Activated CD4-positive, alpha-beta memory T cell treated with anti-CD3 and anti-CD28 coated beads, Interleukin-2, amount 10 ng/mL, durations not matched to agents 7 days and 5 days (primary cell): ENCODE measurements at places on chromosomes 7 and 10.

DNA sequence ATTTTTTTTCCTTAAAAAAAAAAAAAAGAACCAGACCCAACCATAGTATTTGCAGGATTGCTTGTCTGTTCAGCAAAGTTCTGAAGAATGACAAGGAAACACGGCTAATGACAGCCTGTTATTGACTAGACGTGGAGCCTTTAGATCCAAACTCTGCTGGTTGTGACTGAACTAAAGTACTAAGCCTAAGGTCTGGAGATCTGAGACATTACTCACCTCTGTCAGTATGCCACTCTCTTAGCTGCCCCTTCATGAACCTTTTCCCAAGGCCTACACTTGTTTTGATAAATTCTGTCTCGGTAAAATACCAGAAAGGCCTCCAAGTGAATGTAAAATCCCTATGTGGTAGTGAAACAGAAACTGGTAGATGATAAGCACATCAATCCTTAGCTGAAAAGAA is 101.0 kb downstream of the CABCOCO1 start:
- H3K27me3 ChIP-seq = no peaks in the 10 kb centered on the region
- H3K4me1 ChIP-seq = peaks cover 25% of the 10 kb centered on the region
- DNase-seq = no peak
- H3K36me3 ChIP-seq = peaks cover 4% of the 10 kb centered on the region

DNA sequence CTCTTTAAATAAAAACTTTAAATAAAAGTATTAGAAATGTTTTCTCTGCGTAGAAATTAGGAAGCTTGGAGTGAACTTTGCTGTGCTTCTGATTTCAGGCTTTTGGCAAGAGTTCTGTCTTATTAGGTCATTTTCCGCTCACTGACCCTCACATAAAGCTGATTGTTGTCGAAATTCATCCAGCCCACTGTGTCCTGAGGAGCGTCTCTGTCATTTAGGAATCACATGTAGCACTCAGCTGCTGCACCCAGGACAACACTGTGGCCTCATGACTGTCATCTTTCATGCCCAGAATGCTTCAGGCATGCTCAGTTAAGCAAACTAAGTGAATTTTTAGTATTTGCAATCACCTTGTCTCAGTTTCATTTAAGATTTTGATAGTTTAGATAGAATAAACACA is 57.8 kb upstream of the MSRB2 start:
- peaks cover 14% of the 10 kb centered on the region for H3K27me3 ChIP-seq
- no peaks in the 10 kb centered on the region for H3K4me1 ChIP-seq
- no peak overlapping the region for H3K27ac ChIP-seq
- DNase-seq = no peak
- H3K4me3 ChIP-seq = no peak overlapping the region

GRCh38 chr7:130988443-130988842 is 254.4 kb upstream of the KLF14 start:
- H3K4me3 ChIP-seq = no peak overlapping the region
- H3K27ac ChIP-seq = peak overlapping the region; percentile 77
- H3K36me3 ChIP-seq = peaks cover 28% of the 10 kb centered on the region
- no peaks in the 10 kb centered on the region for H3K27me3 ChIP-seq

DNA sequence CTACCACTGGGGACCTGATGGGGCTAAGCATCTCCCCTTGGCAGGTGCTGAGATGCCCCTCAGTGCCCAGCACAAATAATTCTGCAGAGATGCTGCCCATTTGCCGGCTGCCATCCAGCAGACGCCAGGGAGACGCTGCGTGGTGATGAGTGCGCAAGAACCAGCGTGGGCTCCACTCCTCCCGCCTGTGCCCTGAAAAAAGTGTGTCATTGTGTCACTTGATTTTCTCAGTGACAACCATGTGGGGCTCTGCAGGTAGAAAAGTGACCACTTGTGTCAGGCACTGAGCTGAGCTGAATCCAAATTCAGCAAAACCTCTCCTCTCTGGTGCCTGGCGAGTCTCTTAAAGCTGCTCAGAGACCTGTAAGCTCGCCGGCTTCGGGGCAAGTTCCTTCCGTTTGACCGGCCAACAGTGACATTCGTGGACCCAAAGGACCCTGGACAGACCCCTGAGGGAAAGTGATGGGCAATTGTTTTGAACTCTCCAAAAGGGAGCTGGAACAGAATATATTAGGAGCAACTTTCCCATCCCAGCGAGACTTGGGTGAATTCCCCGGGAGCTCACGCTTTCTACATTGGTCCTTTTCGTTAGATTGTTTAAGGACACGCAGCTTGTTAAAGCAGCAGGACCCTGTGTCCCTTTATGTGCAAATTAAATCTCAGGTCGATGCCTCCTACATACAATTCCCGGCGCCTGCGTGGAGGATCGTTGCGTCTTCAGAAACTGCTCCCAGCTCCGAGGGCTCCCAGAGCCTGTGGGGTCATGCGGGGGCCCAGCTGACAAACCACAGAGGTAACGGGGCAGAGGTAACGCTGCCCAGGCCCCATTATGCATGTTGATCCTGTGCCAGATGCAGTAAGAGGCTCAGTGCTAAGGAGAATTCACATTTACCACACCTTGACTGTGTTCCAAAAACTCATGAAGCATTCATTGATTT is 332.7 kb downstream of the ADARB2 start:
- no peaks in the 10 kb centered on the region for H3K27me3 ChIP-seq
- no peaks in the 10 kb centered on the region for H3K36me3 ChIP-seq

DNA sequence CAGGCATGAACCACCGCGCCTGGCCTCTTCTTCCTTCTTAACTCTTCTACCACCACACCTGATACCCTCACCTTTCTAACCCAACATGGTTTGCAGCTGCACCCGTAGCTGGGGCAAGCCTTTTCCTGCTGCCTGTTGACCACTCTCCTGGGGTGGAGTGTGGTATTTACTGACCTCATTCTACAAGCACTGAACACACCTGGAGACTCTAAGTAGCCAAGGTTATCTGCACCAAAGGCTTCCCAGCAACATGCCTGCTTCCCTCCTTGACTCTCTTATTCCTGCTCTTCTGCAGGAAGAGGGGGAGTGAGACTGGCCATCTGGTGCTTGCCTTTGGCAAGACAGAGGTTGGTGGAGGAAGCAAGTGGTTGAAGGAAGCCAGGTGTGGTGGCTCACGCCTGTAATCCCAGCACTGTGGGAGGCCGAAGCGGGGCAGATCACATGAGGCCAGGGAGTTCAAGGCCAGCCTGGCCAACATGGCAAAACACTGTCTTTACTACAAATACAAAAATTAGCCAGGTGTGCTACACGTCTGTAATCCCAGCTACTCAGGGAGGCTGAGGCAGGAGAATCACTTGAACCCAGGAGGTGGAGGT is 10.1 kb downstream of the ACTR1A start:
- H3K36me3 ChIP-seq = peaks cover 32% of the 10 kb centered on the region
- no peak for DNase-seq
- H3K27ac ChIP-seq = no peak overlapping the region
- no peak overlapping the region for H3K4me3 ChIP-seq

- H3K4me3 ChIP-seq = no peak overlapping the region
- H3K36me3 ChIP-seq = no peaks in the 10 kb centered on the region
- peaks cover 12% of the 10 kb centered on the region for H3K27me3 ChIP-seq
- H3K4me1 ChIP-seq = no peaks in the 10 kb centered on the region
- no peak overlapping the region for H3K27ac ChIP-seq
Measured at GRCh38 chr10:122264931-122265330, 6.2 kb upstream of the BTBD16 start.

DNA sequence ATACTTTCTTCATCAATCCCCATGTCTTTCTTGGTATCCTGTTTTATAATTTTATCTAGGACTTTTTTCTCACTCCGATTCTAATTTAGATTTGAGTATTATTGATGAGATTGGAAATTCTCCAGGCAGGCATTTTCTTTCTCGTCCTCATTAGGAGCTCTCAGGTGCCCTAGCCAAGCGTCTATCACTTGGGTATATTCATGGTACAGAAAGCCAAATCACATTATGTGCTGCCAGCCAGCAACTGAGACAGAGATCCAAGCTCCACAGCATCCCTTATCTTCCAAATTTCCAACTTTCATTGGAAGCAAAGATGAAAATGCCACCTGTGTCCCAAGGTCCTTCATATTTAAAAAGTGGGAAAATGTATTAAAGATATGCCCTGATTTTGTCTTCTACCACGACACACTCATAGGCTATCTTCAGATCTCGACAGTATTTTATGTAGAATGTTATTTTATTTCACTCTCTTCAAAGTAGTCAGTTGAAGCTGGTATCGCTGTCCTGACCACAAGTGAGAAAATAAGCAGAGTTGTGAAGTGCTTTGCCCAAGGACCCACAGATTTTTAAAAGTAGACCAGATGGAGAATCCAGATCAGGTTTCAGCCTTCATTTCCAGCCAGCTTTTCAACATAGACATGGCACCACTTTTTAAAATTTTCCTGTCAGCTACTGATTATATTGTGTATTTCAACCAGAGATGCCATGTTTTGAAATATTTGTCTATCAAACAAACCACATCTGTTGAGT is 773.4 kb downstream of the CNTNAP2 start:
- no peak for DNase-seq
- no peaks in the 10 kb centered on the region for H3K27me3 ChIP-seq
- H3K27ac ChIP-seq = no peak overlapping the region

DNA sequence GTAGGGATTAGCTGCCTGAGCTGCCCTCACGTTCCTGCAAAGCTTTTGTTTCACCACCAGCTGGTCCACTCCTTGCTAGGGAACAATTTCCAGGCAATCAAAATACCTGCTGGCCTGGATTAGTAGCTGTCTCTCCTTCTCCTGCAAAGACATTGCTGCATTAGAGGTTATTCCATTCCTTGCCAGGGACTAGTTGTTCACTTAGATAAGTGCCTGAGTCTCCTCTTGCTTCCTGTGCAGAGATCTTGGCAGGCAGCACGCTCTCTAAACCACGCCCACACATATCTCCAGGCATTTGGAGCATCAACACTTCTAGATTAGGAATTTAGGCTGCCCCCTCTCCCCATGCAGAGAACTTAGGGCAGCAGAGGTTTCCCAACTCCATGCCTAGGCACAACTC is 150.4 kb upstream of the SMIM30 start:
- no peaks in the 10 kb centered on the region for H3K27me3 ChIP-seq
- no peak overlapping the region for H3K27ac ChIP-seq
- no peaks in the 10 kb centered on the region for H3K4me1 ChIP-seq
- H3K4me3 ChIP-seq = no peak overlapping the region
- DNase-seq = no peak
- H3K36me3 ChIP-seq = no peaks in the 10 kb centered on the region

- H3K27me3 ChIP-seq = peaks cover 3% of the 10 kb centered on the region
- no peaks in the 10 kb centered on the region for H3K36me3 ChIP-seq
- H3K4me1 ChIP-seq = no peaks in the 10 kb centered on the region
- H3K4me3 ChIP-seq = no peak overlapping the region
- no peak overlapping the region for H3K27ac ChIP-seq
Measured at GRCh38 chr10:44020322-44021111, 364.4 kb downstream of the CXCL12 start.

DNA sequence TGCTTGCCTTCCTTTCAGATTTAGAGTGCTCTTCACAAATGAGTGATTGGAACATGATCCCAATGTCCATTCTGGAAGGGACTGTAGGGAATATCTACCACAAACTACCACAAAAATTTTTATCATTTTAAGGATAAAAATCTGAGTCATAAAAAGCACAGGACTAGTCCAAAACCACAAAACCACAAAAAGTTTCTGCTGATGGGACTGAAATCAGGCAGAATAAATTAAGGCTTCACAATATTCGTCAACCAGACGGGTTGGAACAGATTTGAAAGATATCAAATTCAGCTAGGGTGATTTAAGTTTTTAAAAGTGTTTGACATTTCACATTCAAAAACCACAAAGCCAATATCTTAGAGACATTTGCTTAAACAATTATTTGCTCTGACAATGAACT is 100.1 kb upstream of the PTN start:
- no peak for DNase-seq
- H3K27ac ChIP-seq = no peak overlapping the region
- no peaks in the 10 kb centered on the region for H3K27me3 ChIP-seq
- H3K36me3 ChIP-seq = no peaks in the 10 kb centered on the region

- no peak for DNase-seq
- H3K27ac ChIP-seq = no peak overlapping the region
- peaks cover 60% of the 10 kb centered on the region for H3K4me1 ChIP-seq
- H3K4me3 ChIP-seq = no peak overlapping the region
Measured at GRCh38 chr7:55563596-55564325, 8.5 kb downstream of the VOPP1 start.

DNA sequence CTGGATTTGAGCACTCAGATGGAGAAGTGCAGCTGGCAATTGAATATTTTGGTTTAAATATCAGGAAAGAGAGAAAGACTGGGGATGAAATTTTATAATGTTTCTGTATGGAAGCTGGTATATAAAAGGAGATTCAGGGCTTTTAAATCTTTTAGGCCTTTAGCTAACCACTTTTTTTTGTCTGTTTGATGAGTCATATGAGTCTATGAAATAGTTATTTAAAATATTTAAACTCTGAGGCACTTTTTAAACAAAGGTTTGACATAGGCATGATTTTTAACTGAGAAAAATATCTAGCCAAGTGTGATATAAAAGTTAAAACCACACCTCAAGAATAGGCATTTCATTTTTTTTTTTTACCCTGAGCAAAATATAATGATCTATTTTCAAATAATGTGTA is 944.3 kb downstream of the GATA3 start:
- H3K36me3 ChIP-seq = no peaks in the 10 kb centered on the region
- H3K27me3 ChIP-seq = no peaks in the 10 kb centered on the region
- no peak for DNase-seq
- no peak overlapping the region for H3K27ac ChIP-seq
- no peak overlapping the region for H3K4me3 ChIP-seq

GRCh38 chr7:42198974-42199668 is 37.9 kb downstream of the GLI3 start:
- H3K36me3 ChIP-seq = no peaks in the 10 kb centered on the region
- no peak overlapping the region for H3K27ac ChIP-seq
- no peaks in the 10 kb centered on the region for H3K27me3 ChIP-seq
- H3K4me3 ChIP-seq = no peak overlapping the region
- no peaks in the 10 kb centered on the region for H3K4me1 ChIP-seq
- DNase-seq = no peak

DNA sequence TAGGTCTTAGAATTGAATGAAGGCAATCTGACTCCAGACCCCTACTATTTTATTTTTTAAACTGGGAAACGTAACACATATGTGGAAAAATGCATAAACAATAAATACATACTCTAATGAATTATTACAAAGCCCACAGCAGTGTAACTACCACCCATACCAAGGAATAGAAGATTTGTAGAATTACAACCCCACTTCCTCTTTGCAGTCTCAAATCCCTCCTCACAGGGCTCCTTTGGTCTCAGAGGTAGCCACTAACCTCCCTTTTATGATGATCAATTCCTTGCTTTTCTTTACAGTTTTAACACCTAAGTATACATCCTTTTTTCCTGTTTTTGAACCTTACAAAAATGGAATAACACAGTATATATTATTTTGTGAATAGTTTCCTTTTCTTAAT is 6.7 kb upstream of the CCDC126 start:
- no peak overlapping the region for H3K4me3 ChIP-seq
- peaks cover 24% of the 10 kb centered on the region for H3K4me1 ChIP-seq
- H3K36me3 ChIP-seq = no peaks in the 10 kb centered on the region
- no peak for DNase-seq
- H3K27me3 ChIP-seq = no peaks in the 10 kb centered on the region

DNA sequence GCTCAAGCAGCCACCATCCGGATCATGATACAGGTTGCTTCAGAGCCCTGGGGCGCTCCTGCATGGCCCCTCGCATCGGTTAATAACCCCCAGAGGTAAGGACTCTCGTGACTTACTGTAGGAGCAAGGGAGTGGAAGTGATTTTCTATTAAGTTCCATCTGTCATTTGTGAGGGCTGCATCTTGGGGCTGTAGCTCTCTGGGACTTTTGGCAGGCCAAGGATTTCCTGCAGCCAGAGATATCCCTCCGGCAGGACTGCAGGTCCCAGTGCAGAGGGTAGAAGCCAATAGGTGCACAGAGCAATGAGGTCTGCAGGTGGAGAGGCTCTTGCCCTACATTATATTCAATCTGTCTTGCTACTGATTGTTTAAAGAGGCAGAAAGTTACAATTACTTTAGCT is 356.8 kb upstream of the ADARB2 start:
- no peak overlapping the region for H3K4me3 ChIP-seq
- no peak for DNase-seq
- H3K27ac ChIP-seq = no peak overlapping the region
- no peaks in the 10 kb centered on the region for H3K36me3 ChIP-seq
- H3K27me3 ChIP-seq = no peaks in the 10 kb centered on the region
- no peaks in the 10 kb centered on the region for H3K4me1 ChIP-seq
